ENCODE measurements at places on chromosomes 2 and 18.
A peak's percentile ranks its signal among the peaks of the same experiment; 100 is the strongest.

GRCh38 chr2:224038049-224038829, 847 bp downstream of the SERPINE2 start:
- peak; percentile 53 for DNase-seq

GRCh38 chr18:26004832-26005231, 85.6 kb downstream of the SS18 start:
- DNase-seq, result no peak

DNA sequence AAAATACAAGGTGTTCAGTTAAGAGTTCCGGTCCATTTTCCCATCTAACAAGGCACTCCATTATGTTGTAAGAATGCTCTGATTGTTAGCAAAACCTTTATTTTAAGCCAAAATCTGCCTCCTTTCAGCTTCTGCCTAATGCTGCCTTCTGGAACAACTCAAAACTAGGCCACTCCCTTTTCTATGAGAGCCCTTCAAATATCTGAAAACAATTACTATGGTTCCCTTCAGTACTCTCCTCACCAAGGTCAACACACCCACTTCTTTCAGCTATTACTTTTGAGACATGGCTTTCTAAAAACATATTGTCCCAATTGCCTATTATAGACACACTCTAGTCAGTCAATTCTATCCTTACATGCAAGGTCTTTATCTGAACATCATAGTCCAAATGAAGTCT, 429.4 kb downstream of the ERBB4 start:
- no peak for DNase-seq

GRCh38 chr18:69217196-69218000, 183.3 kb upstream of the DOK6 start:
- no peak for DNase-seq

DNA sequence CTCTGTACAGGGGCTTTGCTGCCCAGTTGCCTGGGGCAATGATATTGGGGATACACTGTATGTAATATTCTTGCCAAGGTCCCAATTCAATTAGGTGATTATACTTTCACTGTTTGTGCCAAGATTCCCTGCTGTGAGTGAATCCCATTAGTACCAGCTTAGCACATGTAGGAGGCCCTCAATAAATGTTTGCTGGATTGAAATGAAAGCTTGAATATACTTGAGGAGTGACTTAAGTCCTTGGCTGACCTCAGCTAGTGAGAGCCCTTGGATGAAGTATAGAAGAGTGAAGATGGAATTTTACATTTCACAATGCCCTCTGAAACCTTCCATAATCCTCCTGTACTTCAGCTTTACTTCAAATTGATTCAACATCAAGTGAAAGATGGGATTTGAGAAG, 102.9 kb downstream of the GATA6 start:
- no peak for DNase-seq

- DNase-seq, result no peak
Observed at GRCh38 chr2:217092710-217093379, 233.0 kb upstream of the TNP1 start.

All from stimulated activated CD4-positive, alpha-beta T cell treated with anti-CD3 and anti-CD28 coated beads, Interleukin-4, amount 100 ng/mL, for 1 hour (primary cell).